ENCODE measurements at places on chromosomes 7 and 10.
A peak's percentile ranks its signal among the peaks of the same experiment; 100 is the strongest.

- no peak for DNase-seq
Measured at GRCh38 chr10:115665549-115665948, 572.4 kb downstream of the ATRNL1 start.

DNA sequence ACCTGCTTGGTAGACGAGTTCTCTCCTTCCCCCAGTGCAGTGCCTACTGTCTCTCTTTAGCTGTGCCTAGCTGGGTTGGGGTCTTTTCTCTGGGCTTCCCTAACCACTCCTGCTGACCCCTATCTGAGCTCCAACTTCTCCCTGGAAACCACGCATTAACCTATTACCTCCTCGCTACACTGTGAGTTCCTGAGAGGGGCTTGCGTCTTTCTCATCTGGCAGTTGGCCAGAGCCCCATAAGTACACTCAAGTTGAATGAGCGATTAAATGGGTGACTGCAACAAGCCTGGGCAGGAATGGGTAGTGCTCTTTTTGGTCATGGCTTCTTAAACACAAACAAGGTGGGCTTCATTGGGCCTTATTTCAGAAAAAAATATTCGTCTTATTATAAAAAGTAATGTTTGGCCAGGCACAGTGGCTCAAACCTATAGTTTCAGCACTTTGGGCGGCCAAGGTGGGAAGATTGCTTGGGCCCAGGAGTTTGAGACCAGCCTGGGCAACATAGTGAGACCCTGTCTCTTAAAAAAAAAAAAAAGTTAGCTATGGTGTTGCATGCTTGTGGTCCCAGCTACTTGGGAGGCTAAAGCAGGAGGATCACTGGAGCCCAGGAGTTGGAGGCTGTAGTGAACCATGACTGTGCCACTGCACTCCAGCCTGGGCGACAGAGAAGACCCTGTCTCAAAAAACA, 41.4 kb downstream of the SYPL1 start:
- no peak for DNase-seq

DNA sequence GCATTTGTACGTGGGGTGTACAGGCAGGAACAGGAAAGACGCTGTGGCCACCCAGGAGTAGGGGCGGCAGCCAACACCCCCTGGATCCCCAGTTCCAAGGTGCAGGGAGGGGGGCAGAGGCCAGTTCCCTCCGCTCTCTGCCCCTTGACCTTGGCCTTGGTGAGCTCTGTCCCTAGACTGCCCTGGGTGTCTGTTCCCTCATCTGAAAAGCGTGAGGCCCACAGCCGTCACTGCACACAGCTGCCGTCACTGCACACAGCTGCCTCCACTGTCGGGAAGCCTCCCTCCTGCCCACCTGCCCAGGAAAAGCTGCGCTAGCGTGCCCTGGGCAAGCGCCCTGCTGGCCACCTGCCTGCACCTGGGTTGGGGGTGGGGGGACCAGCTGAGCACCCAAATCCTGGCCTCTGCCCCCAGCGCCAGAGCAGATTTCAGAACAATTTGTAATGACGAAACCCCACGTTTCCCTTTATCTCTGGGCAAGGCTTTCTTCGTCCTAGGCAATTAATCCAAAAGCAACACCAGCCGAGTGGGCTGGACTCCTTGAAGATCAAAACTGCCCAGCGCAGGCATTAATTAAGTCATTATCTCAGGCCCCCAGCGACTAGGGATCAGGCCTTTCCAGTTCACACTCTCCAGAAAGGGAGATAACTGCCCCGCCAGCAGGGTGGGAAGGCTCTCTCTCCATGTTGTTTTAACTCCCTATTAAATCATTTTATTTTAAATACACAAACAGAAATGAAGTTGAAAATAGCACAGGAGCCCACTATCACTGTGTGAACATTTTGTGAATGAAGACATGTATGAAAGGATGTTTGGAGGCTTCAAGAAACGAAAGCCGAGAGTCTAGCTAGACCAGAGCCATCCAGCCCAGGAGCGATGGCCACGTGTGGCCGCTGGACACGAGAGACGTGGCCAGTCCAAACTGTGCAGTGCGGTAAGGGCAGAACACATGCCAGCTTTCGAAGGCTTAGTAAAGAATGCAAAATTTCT, 4.0 kb upstream of the PDGFA start:
- DNase-seq, result no peak

DNA sequence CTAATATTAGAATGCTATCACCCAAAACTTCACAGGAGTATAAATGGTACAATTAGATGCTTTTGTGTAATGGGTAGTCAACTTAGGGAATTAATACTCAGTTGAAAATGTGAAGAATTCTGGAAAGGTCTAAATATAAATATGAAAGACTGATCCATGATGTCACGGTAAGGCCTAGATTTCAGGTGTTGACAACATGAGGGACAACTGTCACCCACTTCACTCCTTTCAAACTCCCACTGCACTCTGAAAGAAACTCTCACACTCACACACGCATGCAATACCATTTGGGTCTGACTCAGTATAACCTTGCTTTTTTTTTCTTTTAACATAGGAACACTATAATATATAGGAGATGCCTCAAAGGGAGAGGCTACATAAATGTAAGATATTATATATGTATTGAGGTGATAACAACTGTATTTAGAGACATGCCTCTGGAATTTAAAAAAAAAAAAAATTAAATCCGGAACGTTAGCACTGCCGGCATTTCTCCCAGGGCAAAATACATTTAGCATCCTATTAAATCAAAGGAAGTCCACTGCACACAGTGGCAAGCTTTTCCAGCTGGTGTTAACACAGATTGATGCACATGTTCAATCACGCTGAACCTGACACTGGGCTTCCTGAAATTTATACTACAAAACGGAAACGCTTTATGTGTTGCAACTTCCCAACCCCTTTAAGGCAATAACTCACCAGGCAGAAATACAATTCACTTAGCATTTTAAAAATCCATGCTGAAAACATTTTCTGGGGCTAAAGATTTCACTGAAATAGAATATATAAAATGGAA, 74.9 kb downstream of the RSU1 start:
- no peak for DNase-seq

- DNase-seq, result peak; percentile 24
Measured at GRCh38 chr7:7969306-7970236, 975 bp downstream of the GLCCI1 start.

- DNase-seq, result no peak
Measured at GRCh38 chr7:151792636-151793035, 84.3 kb downstream of the PRKAG2 start.

DNA sequence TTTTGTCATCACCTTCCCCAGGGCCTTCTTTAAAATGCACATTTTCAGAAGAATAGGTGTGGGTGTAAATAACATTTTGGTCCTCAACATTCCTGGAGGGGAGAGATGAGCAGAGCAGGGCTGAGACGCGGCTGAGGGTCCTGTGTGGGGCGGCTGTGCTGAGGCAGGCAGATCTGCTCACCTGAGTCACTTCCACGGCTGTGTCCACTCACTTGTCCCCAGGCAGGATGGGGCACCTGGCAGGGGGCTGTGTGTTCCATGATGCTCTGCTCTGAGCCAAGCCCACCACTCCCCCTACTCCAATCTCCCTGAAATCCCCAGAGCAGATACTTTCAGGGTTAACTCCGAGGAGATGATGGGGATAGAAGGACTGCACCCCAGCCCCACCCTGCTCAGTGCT, 93.8 kb downstream of the GLRX3 start:
- DNase-seq, result no peak

DNA sequence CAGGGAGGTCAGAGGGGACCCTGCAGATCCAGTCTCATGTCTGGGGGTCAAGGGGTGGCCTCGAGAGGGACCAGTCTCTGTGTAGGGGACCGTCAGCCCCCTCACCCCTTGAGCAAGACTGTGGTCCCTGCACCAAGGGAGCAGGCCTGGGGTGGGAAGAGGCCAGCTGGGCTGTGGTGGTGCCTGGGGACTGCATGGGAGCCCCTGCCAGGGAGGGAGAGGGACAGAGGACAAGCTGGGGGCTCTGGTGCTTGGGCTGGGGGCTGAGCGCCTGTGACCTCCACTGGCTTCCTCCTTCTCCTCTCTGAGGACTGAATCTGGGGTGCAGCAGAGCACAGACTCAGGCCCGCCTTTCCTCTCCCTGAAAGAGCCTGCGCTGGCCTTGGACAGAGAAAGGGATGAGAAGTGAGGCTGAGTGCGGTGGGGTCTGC, 771 bp upstream of the PILRB start:
- no peak for DNase-seq

- DNase-seq, result no peak
Measured at GRCh38 chr10:99656199-99657064, 2.9 kb upstream of the ENTPD7 start.

DNA sequence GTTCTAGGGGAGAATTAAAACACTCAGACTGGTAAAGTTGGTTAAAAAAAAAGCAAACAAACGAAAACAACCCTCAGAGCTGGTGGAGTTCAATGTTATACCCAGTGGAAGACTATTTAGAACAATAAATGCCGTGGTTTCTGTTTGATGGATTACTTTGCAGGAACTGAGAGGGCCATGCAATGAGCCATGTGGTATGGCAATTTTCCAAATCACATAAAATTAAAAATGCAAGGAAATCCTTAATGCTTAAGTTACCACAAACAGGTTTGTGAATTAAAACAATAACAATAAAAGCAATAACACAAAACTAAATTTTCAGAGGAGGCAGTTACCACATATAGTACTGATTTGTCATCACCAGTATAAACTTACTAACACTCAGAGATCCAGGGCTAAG, 96.9 kb downstream of the RTKN2 start:
- no peak for DNase-seq

- no peak for DNase-seq
Measured at GRCh38 chr7:74267756-74268565, 13.8 kb upstream of the RFC2 start.

- no peak for DNase-seq
Measured at GRCh38 chr10:36559412-36560400, 565.7 kb upstream of the ANKRD30A start.

- peak; percentile 3 for DNase-seq
Measured at GRCh38 chr10:62853710-62854109, 37.5 kb upstream of the EGR2 start.

GRCh38 chr7:115359119-115359518, 437.2 kb downstream of the MDFIC start:
- DNase-seq, result no peak

DNA sequence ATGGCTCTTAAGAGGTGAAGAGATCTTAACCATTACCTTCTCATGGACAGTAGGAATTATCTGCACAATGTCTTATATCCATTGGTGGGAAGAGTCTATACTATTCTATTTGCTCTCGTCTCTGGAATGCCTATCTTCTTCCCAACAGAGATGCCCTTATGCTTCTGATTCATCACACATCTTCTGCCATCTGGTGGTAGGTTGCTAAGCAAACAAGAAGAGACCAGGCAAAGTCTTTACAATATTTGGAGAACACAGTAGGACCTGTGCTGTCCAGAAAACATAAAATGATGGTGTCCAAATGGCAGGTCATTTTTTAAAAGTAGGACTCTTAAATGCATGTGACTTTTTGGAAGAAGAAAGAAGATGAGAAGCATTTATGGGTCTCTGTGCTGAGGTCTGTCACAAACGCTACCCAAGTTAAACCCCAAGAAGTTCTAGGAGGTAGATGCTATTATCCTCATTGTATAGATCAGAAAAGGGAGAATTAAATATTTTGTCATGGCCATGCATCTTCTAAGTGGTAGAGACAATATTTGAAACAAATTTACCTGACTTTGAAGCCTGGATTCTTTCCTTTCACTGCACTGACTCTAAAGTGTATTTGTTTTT, 67.8 kb upstream of the NXPH1 start:
- DNase-seq, result no peak

DNA sequence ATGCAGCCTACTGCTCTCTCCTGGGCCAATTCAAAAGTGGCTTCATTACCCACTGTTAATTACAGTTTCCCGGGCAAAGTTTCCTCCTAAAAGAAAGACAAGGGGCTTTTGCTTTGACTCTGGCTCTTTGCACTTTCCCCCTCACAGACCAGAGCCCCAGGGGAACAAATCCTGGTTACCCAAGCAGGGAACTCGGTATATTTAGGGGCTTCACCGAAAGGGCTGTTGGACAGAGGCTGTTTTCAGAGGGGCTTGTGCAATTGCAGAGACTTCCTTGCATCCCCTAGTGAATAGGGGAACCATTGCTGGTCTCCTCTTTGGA, 7.0 kb downstream of the CPA1 start:
- DNase-seq, result no peak

- no peak for DNase-seq
Measured at GRCh38 chr10:125626671-125627070, 56.3 kb downstream of the TEX36 start.

DNA sequence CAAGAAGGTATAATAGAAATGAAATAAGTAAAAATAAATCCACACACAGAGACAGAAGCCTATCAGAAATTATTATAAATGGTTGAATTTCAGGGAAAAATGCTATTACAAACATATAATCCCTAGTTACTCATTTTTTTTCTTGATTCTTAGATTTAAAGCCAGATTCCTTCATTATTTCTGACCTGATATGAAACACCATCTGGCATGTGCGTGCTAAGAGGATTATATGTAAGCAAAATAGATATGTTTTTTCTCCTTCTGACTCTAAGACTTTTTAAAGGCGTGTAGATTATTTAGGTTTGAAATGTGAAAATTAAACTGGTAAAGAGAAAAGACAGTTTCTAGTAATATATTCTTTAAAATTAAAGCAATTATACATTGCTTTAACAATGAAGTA, 236.7 kb upstream of the ETV1 start:
- DNase-seq, result no peak

DNA sequence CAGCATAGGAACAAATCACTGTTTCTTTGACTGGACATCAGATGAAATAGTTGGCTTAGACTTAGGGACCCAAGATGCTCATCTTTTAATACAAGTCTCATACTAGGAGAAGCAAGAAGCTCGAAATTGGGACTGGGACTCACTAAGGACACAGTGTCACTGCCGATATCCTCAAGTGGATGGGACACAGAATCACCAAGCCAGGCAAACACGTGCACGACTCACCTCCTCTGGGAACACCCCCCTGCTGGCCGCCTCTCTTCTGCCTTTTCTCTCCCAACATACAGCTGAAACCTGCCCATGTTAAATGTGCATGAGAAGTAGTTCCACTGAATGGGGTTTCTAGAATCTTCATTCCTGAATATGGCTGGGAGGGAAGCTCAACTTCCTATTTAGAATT, 106.6 kb upstream of the FAM204A start:
- DNase-seq, result no peak

DNA sequence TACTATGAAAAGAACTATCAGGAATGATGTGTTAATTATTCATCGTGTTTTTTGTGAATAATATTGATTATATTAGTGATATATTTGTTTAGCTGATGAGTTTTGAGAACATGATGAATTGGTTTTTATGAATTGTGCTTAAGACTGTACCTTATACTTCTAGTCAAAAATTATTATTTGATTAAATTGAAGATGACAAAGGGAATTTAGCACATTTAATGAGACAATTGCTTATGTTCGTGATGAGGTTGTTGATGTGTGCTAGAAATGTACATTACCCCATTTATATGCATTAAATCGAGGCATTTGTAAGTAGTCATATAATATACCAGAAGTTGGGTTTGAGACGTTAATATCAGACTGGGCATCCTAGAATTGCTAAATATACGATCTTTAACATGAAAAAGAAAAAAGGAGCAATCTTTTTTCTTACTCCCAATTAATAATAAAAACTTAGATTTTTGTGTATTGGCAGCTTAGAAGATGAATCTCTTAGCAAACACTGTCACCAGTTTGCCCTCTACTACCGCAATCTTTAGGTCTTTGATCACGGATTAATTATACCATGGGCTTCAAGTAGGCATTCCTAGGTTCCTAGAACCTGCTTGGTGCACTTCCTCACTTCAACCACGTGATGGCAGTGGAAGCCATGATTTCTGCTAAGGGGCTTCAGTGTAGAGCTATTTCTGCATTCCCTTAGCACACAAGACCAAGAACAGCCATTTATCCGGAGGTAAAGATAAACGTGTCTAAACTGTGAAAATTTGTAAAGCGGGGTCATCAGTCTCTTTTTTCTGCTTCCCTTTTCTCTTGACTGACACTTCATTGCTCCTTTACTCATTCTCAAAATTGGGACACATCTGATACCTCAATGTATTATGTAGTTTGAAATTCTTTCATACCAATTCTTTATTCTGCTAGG, 1.6 kb downstream of the KLHDC10 start:
- peak; percentile 57 for DNase-seq

Data from CD8-positive, alpha-beta T cell (primary cell).